ENCODE measurements at places on chromosomes 3 and 15.

- H3K27me3 ChIP-seq: no peaks in the 10 kb centered on the region
- H3K4me1 ChIP-seq: no peaks in the 10 kb centered on the region
- no peak overlapping the region for H3K4me3 ChIP-seq
- DNase-seq: no peak
These were observed 39.9 kb downstream of the LMCD1 start for GRCh38 chr3:8541486-8541885.

- no peak overlapping the region for H3K27ac ChIP-seq
- H3K36me3 ChIP-seq: no peaks in the 10 kb centered on the region
- no peak for DNase-seq
- peaks cover 3% of the 10 kb centered on the region for H3K4me1 ChIP-seq
- H3K4me3 ChIP-seq: peak overlapping the region; percentile 97
These were observed 8.9 kb downstream of the DNAAF4 start for GRCh38 chr15:55499151-55499550.

GRCh38 chr15:101679806-101680205, 27.6 kb upstream of the TM2D3 start:
- no peak overlapping the region for H3K27ac ChIP-seq
- H3K27me3 ChIP-seq: no peaks in the 10 kb centered on the region
- no peak overlapping the region for H3K4me3 ChIP-seq
- H3K4me1 ChIP-seq: no peaks in the 10 kb centered on the region

GRCh38 chr15:35101335-35101734, 16.2 kb upstream of the NANOGP8 start:
- no peak overlapping the region for H3K27ac ChIP-seq
- no peak for DNase-seq
- no peak overlapping the region for H3K4me3 ChIP-seq
- no peaks in the 10 kb centered on the region for H3K36me3 ChIP-seq
- no peaks in the 10 kb centered on the region for H3K4me1 ChIP-seq

GRCh38 chr3:53792866-53793265, 53.4 kb downstream of the CHDH start:
- H3K36me3 ChIP-seq: no peaks in the 10 kb centered on the region
- H3K4me1 ChIP-seq: no peaks in the 10 kb centered on the region
- H3K27me3 ChIP-seq: no peaks in the 10 kb centered on the region
- no peak overlapping the region for H3K27ac ChIP-seq
